Activated T-helper 1 cell treated with anti-CD3 and anti-CD28 coated beads, Interleukin-12 subunit alpha, Interleukin-12 subunit beta, Interleukin-2, Interleukin-4 antibody, amounts not matched to agents 30 ng/mL and 10 ng/mL and 1 ng/mL, durations not matched to agents 14 hours and 24 hours and 36 hours (primary cell): ENCODE measurements at places on chromosomes 7 and 10. TPM values are rescaled to one million over a fixed set of nuclear protein-coding genes. Genes with fewer than 3 reads are reported as not detected.

GRCh38 chr7:11297126-11297625 is 323.5 kb downstream of the PHF14 start:
- no peaks in the 10 kb centered on the region for H3K27me3 ChIP-seq
- no peak overlapping the region for H3K27ac ChIP-seq
- no peaks in the 10 kb centered on the region for H3K36me3 ChIP-seq

DNA sequence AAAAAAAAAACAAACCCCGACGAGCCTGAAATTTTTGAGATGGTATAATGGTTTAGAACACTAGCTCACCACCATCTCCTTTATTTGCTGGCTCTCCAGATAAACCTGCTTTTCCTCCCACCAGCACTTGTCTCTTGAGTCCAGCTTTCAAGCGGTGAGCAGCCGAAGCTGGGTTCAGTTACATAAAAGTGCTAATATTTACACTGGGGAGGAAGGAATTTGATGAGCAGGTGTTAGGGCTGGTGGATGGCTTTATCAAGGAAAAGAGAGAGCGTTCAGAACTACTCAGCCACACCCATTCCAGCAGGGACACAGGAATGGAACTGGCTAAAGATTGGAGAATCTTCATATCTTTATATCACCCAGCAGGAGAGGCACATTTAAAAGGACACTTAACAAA is 6.6 kb upstream of the CALML3 start:
- no peak overlapping the region for H3K27ac ChIP-seq
- no peak overlapping the region for H3K4me3 ChIP-seq
- no peaks in the 10 kb centered on the region for H3K36me3 ChIP-seq
- DNase-seq = no peak
- peaks cover 4% of the 10 kb centered on the region for H3K4me1 ChIP-seq

WNT8B gene
- 0.10 and 0.24 TPM in 2 replicates for total RNA-seq

GRCh38 chr7:1380231-1380815 is 78.9 kb downstream of the MICALL2 start:
- H3K4me1 ChIP-seq = no peaks in the 10 kb centered on the region
- H3K27me3 ChIP-seq = peaks cover 5% of the 10 kb centered on the region
- no peak overlapping the region for H3K4me3 ChIP-seq
- no peak for DNase-seq
- no peak overlapping the region for H3K27ac ChIP-seq

NEUROD6 gene
- total RNA-seq = not detected in 2 replicates

- no peaks in the 10 kb centered on the region for H3K36me3 ChIP-seq
- no peak for DNase-seq
Observed at GRCh38 chr7:3696113-3696512, 395.1 kb downstream of the SDK1 start.

LLCFC1 gene
- not detected in 2 replicates for total RNA-seq
